ENCODE measurements at places on chromosomes 6 and 20. TPM values are rescaled to one million over a fixed set of nuclear protein-coding genes. Genes with fewer than 3 reads are reported as not detected.

DNA sequence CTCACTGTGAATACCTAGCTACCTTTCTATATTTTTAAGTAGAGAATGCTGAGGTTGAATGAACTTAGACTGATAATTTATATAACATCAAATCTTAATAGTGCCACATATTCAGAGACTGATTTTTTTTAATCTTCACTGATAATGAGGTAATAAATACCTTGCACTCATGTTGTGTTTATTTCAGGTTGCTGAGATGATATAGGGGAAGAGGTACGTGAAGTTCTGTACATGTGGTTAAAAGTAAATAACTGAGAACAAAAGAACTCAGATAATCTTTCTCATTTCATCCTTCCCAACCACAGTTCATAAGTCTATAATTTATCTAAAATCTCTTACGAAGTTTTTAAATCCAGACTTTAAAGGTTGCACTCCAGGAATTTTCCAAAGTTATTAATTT lies 6.4 kb downstream of the NHSL1 start:
- DNase-seq = no peak

SLC17A9 gene
- 12.7 TPM for total RNA-seq

NECAB3 gene
- total RNA-seq = 22.5 TPM

GRCh38 chr6:111478749-111479148 lies 4.3 kb downstream of the REV3L start:
- no peak for DNase-seq

DNA sequence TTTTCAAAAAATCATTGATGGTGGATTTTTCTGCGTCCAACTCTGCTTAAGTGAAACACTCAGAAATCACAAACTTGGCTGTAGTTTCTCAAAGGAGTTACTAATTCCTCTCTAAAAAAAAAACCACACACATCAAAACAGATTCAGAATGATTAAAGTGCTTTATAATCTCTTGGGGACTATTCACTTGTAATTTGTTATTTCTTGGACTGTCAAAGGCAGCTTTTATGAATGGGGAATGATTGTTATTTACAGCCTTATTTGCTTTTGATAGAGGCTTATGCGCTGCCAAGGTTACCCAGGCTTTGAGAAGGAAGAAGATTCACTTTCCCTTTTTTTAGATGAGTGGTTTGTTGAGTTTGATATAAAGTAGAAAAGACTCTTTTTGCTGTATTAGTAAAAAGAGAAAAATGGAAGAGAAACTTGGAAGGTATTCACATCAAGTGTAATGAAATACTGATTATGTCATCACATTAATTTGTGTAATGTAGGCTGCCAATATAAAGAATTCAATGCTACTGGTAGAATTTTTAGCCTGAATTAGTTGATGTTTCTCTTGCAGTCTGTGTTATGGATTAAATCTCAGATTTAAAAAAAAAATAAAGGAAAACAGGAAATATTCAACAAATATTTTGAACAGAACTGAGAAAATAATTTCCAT lies 381.0 kb upstream of the SASH1 start:
- no peak for DNase-seq

DNA sequence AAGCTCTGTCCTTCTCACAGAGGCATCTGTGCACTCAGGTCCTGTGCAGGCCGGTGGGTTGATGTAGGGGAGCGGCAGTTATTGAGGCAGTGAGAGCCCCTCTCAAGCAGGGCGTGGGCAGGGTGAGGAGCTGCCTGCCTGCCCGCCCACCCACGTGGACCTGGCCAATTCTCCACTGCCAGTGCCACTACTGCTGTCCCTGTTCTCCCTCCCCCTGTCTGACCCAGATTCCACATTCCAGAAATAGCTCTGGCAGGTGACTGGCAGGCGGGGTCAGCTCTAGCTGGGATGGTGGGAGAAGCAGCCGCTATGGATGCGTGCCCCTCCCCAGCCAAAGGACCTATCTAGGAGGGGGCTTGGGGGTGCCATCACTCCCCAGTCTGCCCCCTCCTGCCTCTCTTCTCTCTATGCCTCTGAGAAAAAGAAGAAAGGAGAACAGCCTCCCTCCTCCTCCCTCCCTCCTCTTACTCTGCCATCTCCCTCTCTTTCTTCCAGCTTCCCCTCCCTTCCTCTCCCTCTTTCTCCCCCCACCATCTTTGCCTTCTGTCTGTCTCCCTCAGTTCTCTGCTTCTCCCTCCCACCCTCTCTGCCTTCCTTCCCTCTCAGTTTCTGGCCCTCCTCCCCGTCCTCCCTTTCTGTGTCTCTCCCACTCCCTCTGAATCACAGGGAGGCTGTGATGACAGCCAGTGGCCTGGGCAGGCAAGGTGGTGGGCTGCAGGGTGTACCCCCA lies 86.5 kb upstream of the MYL9 start:
- DNase-seq = no peak

ZNF184 gene
- 3.7 TPM for total RNA-seq

TAAR9 gene
- not detected for total RNA-seq

- no peak for DNase-seq
These were observed 372.6 kb downstream of the QKI start for GRCh38 chr6:163786995-163787671.

GRCh38 chr6:36720251-36721141 lies 22.9 kb downstream of the RAB44 start:
- no peak for DNase-seq

DNA sequence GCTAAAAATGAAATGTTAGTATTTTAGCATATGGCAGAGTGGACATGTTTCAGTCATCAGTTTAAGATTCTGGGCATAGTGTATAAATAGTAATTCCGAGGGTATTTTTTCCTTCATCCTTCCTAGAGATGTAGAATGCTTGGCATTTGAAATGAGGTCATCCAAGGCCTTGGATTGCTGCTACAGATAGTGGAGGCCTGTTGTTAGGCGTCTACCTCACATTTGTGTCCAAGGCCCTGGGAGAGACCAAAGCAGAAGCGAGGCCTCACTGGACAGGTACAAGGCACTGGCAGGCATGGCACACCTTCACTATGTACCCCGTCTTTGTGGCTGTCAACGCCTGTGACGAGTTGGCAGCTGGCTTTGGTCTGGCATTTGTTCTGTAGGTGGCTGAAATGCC lies 58.0 kb downstream of the DTD1 start:
- DNase-seq = no peak

RAD21L1 gene
- total RNA-seq = not detected

DNA sequence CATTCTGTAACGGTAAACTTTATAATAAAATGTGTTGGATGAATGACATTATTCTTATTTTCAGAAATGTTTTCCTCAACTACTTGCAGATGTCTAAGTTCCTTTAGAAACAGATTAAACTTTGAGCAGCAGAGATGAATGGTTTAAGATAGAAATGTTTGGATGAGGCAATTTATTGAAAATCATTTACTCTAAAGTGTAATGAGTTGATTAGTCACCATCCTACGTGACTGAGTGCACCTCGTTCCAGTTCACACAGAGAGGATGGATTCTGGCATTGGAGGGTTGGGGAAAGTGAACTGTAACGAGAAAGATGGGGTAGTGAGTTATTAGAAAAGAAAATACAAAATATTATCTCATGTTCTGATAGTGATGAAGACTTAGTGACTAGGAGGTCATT lies 28.7 kb downstream of the SMPDL3A start:
- no peak for DNase-seq

SCRT2 gene
- not detected for total RNA-seq

GRCh38 chr20:52936351-52937340 lies 35.5 kb upstream of the TSHZ2 start:
- DNase-seq = no peak

- no peak for DNase-seq
These were observed 790 bp downstream of the NEDD9 start for GRCh38 chr6:11231564-11232192.

COL9A3 gene
- total RNA-seq = 0.42 TPM

SLC22A23 gene
- 23.8 TPM for total RNA-seq

DNA sequence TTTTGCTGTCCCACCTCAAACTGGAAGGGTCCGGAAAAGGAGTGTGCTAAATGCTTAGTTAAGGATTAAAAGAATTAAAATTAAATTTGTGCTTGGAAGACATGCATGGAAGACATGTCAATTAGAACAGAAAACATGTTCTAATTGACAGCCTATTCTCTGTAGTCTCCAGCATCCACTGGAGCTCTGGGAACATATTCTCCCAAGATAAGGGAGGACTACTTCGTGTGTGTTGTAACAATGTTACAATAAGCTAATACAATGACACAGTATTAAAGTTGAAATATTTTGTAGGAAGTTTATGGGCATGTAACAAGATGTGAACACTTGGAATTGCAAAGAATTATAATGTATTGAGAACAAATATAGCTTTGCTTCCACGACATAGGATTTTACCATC lies 567.4 kb upstream of the CITED2 start:
- no peak for DNase-seq

DNA sequence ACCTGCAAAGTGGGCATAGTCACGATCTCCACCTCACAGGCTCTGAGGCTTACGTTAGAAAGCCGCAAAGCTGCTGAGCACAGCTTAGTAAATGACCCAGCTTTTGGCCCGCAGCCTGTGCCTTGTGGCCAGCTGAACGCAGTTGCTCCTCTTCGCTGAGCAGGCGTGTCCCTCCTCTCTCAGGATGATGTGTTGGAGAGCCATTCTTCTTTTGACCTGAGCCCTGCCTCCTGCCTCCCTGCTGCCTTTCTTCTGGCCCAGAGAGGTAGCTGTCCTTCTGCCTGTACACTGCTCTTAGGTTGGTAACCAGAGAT lies 47.6 kb upstream of the MYL9 start:
- no peak for DNase-seq

GRCh38 chr20:47213966-47214365 lies 142.5 kb downstream of the ZMYND8 start:
- no peak for DNase-seq

PKIB gene
- total RNA-seq = 1.00 TPM

MEP1A gene
- total RNA-seq = 0.35 TPM

GRCh38 chr6:96022225-96022624 lies 6.5 kb downstream of the FUT9 start:
- DNase-seq = no peak

SEC23B gene
- 43.6 TPM for total RNA-seq
